T-helper 2 cell (primary cell): ENCODE measurements at places on chromosomes 1 and 21.

GRCh38 chr1:183372586-183373230 lies 45.5 kb downstream of the NMNAT2 start:
- DNase-seq, result no peak

DNA sequence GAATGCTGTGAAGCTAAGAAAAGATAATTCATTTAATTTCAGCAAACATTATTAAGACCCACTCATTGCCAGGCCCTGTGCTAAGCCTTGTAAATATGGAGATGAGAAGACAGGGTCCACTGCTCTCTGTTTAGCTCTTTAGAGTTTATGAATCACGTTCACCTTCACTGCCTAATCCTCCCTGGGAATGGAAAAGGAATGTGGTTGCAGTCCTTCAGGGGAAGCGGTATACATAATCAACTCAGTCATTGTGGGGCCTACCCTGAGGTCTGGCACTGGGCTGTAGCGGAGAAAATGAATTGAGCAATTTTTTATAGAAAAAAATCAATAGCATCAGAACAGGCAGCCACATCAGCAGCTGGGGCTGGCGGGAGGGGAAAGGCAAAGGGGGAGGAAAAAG lies 412.1 kb upstream of the NFIA start:
- DNase-seq, result no peak

GRCh38 chr1:71157151-71157550 lies 76.3 kb upstream of the ZRANB2 start:
- DNase-seq, result no peak

DNA sequence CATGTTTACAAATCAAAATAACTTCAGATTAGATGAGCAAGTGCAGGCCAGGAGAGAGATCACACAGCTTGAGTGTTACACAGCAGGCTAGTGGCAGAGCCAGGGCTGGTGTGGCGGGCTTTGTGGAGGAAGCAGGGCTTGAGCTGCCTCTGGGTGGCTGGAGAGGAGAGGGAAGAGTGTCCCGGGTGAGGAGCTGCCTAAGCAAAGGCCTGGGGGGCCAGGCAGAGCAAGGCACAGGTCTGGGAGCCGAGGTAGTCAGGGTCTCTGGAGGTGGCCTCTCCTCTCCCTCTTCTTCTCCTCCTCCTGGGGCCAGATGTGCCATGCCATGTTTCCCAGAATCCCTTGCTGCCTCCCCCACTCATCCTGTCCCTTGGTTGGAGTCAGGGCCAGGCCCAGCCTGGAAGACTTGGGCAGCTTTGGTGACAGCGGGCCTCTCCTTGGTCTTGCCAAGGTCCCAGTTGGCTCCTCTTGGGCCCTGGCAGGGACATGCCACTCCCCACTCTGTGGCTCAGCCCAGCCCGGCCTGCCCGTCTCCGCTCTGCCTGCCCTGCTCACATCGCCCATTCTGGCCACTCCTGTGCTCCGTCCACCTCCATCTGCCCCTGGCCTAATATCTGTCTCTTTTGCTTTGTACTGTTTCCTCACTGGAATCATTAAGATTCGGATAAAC lies 70.3 kb downstream of the PTPRU start:
- DNase-seq, result no peak
